ENCODE measurements at places on chromosomes 7 and 10.

DNA sequence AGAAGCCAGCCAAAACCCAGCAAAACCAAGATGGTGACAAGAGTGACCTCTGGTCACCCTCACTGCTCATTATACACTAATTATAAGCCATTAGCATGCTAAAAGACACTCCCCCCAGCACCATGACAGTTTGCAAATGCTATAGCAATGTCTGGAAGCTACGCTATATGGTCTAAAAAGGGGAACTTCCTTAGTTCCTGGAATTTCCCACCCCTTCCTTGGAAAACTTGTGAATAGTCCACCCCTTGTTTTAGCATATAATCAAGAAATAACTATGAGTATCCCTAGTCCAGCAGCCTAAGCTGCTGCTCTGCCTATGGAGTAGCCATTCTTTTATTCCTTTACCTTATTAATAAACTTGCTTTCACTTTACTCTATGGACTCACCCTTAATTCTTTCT, 16.0 kb downstream of the CASP7 start:
- no peak for DNase-seq

DNA sequence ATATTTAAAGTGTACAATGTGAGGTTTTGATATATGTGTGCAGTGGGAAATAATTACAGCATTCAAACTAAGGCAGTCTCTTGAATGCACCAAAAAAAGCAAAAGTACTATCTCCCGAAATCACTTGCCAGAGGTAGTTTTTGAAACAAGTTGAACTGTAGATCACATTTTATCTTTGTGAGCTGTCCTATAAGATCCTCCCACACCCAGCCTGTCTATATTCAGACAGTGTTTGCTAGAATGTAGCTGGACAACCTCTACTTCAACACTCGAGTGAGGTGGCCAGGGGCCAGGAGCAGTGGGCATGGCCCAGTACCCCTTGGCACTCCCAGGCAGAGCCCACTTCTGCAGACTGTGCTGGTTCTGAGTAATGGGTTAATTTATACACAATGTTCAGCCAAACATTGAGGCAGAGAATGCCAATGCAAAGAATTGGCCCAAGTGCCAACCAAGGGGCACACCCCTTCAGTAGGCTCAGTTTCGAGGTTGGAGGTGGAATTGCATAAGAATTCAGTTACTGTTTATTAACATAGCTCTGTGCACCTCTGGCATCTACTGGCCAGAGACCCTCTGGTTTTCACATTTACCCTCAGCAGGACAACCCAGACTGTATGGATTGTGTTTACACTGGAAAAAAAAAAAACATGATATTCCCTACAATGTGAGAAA, 70.5 kb downstream of the AHR start:
- no peak for DNase-seq

GRCh38 chr7:99083733-99084132, 60.2 kb downstream of the SMURF1 start:
- no peak for DNase-seq

- no peak for DNase-seq
Measured at GRCh38 chr7:147033641-147034040, 917.0 kb downstream of the CNTNAP2 start.

GRCh38 chr10:60473557-60473956, 83.9 kb upstream of the ANK3 start:
- no peak for DNase-seq

DNA sequence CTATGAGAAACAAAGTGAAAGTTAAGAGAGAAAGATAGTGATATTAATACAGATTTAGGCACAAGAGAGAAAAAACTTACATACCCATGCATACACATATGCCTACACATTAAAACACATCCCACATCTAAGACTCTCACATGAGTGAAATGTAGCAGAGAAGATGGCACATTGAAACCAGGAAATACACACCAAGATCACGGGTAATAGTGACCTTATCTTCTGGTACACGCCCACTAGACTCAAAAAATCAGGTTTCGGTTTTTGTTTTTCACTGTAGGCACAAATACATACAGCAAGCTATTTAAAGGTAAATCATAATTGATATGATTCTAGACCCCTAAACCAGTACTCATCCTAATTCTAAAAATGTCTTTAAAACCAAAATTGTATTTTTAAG, 225.2 kb upstream of the TAC1 start:
- no peak for DNase-seq

GRCh38 chr10:23051855-23052331, 43.5 kb upstream of the MSRB2 start:
- DNase-seq, result no peak

DNA sequence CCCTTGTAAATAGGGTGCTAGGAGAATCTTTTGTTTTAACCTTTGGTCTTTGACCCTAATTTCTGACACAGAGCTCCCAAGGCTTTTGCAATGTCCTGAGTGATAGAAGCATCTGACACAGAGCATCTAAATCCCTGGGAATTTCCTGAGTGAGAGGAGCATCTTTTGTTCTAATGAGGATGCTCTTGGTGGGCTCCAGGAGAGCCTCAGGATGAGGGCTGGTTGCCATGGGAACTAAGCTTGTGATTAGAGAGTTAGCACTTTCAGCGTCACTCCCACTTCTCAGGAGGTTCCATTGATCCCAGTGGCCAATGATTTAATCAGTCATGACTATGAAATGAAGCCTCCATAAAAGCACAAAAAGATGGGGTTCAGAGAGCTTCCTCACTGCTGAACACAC, 264.8 kb downstream of the KIF20B start:
- DNase-seq, result no peak

DNA sequence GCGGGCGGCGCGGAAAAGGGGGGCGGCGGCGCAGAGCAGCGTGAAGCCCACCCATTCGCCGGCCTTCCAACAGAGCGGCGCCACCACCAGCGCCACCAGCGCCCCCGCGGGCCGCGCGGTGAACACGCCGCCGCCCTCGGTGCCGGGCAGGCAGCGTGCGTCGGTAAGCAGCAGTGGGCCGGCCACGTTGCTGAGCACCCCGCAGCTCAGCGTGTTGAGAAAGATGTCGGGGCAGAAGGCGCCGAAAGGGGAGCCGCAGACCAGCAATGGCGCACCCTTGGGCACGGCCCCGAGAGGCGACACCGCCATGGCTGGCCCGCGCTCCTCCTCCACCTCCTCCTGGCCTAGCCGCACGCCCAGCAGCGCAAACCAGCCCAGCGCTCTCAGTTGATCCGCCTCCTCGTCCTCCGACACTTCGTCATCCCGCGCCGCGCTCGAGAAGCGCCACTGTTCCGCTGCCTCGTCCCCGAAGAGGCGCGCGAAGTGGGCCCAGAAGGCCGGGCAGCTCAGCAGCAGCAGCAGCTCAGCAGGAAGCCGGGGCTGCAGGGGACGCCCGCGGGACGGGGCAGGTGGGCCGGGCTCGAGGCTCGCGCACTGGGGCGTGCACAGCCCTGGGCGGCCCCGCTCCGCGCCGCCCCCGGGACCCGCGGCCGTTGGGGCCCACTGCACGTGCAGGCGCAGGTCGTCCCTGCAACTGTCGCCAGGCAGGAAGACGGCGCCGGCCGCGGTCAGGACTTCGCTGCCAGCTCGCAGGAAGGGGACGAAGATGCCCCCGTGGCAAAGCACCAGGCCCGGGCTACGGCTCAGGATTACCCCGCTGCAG, 623 bp downstream of the TYSND1 start:
- DNase-seq, result no peak

DNA sequence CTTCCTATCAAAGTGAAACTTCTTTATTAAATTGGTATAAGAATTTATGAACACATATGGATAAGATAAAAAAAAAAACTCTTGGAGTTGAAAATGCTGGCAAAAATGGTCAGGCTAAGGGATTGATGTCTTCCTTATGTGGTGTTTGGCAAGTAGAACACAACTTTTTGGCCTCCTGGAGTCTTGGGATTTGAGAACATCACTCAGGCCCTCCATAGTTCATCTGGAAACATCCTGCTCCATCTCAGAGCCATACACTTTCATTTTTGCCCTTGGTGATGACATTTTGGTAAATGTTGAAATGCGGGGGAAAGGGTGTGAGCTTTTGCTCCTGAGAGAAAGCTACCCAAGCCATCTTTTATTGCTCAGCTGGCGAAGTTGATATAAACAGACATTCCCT, 27.5 kb upstream of the BTBD16 start:
- no peak for DNase-seq

GRCh38 chr7:81632418-81632817, 137.4 kb downstream of the HGF start:
- no peak for DNase-seq
